ENCODE measurements at places on chromosomes 6 and 20. TPM values are rescaled to one million over a fixed set of nuclear protein-coding genes. Genes with fewer than 3 reads are reported as not detected.

SLC22A2 gene
- 1.1 TPM for total RNA-seq

FAM209A gene
- not detected for total RNA-seq

BACH2 gene
- total RNA-seq, result 0.46 TPM

DNA sequence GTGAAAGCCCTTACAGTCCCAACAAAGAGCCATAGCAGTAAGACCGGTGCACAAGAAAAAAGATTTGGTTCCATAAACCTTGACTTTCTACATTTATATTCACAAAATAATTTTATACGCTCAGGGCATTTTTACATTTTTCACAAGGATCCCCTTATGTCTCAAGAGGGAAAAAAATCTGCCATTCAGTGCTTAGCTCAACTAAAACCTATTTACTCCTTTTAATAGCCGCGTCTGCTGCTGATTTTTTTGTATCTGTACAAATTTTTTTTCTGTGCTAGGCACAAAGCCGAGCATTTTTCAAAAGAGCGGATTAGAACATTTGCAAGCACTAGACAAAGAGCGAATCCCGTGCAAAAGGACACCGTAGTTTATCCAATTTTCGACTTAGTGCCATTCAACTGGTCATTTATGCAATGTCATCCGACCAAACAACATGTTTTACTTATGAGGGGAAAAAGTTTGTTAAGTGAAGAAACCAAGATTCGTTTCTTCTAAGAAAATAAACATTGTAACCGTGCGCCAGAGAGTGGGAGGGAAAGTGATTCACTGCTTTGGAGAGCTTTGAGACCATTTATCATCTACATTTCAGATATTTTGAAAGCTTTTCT lies 3.7 kb downstream of the TFAP2D start:
- no peak for DNase-seq

FABP7 gene
- total RNA-seq, result not detected

GRCh38 chr6:15039136-15039535 lies 206.7 kb upstream of the JARID2 start:
- DNase-seq, result no peak

Measured in Daoy (cell line).